ENCODE measurements at places on chromosomes 6 and 20. TPM values are rescaled to one million over a fixed set of nuclear protein-coding genes. Genes with fewer than 3 reads are reported as not detected.

GRCh38 chr20:4358552-4358951, 343.2 kb upstream of the RNF24 start:
- DNase-seq, result no peak

- DNase-seq, result no peak
Measured at GRCh38 chr6:37696841-37697662, 631 bp downstream of the MDGA1 start.

- no peak for DNase-seq
Measured at GRCh38 chr6:166640342-166641043, 13.4 kb upstream of the RPS6KA2 start.

DNA sequence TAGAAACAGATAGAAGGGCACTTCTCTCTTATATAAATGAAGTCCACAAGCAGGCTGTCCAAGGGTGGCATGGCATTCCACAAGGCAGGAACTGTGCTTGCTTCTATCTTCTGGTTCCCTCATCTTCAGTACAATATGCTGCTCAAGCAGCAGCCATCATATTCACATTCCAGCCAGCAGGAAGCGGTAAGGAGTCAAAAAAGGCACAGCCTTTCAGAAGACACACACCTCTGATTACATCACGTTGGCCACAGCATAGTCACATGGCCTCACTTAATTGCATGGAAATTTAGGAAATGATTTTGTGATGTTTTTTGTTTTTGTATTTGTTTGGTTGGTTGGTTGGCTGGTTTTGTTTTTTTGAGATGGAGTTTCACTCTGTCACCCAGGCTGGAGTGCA, 19.0 kb downstream of the REM1 start:
- no peak for DNase-seq

DNA sequence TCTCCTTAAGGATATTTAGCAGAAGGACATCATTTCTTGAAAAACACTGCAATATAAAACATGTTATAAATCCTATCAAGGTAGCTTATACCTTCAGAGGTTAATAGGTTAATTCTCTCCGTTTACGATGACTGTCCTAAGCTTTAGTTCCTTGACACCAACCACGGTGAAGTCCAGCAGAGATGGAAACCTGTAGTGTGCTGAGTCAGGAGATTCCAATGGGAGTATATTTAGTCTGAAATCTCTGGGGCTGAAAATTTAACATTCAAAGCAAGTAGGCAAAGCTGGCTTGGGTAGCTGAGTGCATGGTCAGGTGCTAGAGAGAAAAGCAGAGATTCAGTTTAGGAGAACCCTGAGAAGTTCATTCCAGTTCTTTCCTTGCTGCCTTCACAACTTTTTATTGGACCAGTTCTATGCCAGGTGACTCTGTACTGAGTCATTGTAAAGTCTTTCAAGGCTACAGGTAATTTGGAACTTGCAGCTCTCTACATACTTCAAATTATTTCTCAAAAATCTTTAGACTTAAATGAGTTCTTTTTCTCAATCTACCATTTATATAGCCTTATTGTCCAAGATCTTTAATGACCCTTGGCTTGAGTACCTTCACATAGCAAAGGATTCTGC, 1009.4 kb upstream of the FLRT3 start:
- no peak for DNase-seq

DNA sequence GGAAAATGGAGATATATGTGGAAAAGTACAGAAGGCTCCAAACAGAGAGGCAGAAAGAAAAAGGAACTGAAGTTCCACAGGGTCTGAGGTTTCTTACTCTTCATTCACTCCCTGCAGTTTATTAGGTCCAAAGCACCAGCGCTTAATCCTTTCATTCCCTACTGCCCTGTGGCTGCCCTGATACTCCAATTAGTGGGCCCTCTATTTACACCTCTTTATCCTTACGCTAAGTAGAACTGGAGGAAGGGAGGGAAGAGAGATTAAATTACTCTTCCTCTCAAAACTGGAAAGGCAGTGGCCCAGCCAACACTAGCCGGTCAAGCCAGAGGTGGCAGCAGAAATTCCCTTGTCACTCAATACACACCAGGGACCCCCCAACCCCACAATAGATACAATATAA, 20.4 kb downstream of the TRERF1 start:
- DNase-seq, result no peak

DNA sequence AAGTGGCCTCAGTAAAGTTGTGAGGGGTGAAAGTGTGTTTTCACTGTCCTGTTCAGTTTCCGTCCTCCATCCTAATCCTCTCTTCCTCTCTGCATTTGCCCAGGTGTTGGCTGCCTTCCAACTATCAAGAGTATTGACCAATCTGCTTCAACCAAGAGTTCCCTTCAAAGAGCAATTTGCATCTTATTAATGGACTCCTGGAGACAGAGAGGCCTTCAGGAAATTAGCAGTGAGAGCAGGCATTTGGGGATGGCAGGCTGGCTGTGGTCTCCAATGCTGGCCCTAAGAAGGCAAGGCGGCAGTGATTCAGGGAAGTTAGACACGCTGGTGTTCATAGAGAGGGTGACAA, 77.2 kb downstream of the GPR6 start:
- DNase-seq, result no peak

DNA sequence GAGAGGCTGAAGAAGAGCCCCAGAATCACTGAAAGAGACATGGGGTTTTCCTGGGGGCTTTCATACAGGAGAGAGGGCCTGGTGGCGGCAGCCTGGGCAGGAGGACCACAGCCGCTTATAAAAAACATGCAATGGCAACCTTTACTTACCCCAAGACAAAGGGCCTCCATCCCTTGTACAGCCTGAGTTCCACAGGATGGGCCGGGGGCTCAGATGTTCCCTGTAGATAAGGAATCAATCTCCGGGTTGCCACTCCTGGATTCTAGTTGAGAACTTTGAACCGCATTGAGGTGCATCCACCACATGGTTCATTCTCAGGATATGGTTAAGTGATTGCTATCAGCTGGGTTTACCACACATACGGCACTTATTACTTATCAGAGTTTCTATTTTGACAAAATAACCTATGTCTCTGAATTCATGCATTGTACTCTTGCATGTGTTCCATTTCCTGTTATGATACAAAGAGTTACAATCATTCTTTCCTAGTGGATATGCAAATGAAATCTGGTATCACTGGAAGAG, 677.6 kb downstream of the KIF16B start:
- no peak for DNase-seq

DNA sequence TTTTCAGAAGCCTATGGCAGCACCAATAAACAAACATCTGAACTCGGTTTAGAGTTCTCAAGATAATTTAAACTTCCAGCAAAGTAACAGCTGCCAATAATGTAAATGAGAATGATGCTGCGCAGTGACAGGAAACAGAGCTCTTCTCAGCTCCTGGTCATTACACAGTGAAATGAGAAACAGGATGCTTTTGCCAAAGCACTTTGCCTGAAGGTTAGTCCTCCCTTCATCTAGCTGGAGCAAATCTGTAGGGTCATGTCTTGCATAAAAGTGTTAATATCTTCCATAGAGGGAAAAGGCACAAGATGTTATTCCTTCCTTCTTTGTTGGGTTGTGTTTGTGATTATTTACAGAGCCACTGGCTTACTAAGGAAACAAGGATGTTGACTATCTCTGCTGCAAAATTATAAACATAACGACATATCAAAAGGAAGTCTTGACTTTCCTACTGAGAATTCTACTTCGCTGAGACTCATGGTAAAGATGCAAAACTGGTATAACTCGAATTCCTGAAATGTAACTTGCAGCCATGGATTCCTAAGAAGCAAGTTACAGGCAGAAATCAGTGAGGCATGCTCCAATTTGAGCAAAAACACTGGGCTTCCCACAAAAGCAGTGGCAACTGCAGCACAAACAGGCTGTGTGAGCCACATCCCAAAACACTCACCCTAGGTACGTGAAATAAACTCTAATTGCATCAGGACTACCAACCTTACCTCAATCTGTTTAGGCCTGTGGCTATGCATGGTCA, 102.5 kb upstream of the BEND6 start:
- DNase-seq, result peak; percentile 44

ADGB gene
- total RNA-seq, result 0.10 TPM

DNA sequence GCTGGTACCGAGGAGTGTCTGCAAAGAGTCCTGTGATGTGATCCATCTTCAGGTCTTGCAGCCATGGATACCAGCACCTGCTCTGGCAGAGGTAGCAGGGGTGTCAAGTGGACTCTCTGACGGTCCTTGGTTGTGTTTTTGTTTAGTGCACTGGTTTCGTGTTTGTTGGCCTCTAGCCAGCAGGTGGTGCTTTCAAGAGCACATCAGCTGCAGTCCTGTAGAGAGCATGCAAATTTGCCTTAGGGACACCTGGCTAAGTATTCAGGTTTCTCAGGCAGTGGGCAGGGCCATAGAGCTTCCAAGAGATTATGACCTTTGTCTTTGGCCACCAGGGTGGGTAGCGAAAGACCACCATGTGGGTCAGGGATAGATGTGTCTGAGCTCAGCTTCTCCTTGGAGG, 14.5 kb upstream of the RGS17 start:
- DNase-seq, result no peak

TOX2 gene
- 0.89 TPM for total RNA-seq

GTF3C6 gene
- 25.5 TPM for total RNA-seq

HLA-DQA1 gene
- total RNA-seq, result 3.2 TPM

DNA sequence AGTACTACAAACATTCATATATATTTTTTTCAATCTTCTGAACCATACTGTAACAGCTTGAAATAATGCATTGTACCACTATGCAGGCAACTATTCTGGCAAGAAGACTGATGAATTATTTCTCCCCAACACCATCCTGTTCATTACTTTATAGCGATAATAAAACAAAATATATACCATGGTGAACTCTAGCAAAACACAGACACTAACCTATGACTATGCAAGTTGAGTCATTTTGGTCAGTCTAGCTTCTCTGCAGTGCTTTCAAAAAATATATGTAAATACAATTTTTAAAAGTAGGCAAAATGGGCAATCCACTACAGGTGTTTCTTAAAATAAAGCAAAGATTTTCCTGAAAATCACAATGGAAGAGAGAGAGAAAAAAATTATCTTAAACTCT, 20.3 kb downstream of the PHIP start:
- no peak for DNase-seq

DNA sequence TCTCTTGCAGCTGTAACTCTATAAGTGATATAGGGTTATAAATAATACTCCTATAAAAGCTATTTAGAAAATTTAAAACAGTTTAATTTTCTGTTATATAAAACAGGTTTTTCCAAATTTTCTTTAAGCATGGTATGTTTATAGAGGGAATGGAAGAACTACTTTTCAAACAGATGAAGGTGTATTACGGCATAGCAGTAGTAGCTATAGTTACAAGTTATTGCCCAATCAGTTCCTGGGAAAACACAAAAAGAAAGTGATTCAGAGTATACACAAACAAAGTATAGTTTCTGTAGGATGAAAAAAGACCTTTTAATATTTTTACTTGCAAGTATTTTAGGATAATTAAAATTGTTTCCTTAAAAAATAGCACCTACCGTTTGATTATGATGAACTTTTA, 9.8 kb downstream of the SLC17A5 start:
- DNase-seq, result no peak

PDYN gene
- not detected for total RNA-seq

CPNE5 gene
- total RNA-seq, result 4.0 TPM

DNA sequence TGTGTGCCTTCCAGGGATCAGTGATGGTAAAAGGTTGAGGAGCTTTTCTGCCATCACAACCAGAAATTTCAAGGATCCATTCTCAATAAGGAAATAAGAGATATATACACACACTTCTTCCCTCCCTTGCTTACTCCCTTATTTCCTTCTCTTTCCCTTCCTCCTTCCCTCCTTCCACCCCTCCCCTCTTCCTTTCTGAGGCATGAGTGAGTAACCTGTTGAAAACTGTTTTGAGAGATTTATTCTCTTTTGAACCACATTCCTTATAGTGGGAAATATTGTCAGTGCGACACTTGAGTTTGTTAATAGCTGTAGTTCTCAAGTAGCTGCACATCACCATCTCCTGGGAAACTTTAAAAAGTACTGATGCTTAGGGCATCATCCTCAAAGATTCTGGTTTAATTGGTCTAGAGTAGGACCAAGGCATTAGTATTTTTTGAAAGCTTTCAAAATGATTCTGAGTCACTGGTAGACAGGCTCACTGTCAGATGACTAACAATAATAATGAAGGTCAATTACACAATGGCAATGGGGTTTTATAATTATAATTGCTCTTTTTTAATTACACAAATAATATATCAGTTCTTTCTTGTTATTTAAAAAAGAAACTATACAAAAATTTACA, 109.9 kb downstream of the POPDC3 start:
- DNase-seq, result no peak

- no peak for DNase-seq
Measured at GRCh38 chr6:145705561-145705960, 29.8 kb downstream of the EPM2A start.

- peak; percentile 9 for DNase-seq
Measured at GRCh38 chr6:135180542-135181332, at the start of gene MYB. Gene MYB, plus strand, starts transcription at chr6:135181308. Its CDS starts 206 bp downstream, at chr6:135181514.

DNA sequence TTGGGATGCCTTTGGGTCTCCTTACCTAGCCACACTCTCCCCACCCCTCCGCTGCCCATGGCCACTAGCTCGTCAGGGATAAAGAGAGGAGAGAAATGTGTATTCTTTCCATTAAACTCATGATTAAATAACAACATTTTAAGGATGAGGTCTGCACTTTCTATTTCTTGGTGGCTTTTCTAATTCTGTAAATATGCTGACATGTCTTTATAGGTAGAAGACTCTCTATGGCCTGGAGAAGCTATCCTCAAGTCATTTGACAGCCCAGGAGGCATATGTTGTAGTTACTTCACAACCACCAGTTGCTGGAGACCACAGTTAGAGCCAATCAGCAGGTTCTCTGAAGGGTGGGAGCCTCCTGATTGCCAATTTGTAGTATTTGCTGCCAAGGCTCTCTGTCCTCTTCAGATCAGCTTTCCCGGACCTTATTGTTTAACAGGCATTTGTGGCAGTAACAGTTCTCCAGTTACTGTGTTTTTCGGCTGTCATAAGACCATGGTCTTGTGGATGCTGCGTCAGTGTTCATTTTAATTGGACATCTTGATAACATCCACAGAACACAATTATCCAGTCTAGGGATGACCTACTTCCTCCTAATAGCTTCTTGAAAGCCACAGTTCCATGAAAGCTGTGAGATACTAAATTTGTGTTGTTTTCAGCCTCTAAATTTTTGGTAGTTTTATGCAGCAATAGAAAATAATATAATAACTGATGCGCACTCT, 205.0 kb upstream of the KCNQ5 start:
- DNase-seq, result no peak

ADA gene
- total RNA-seq, result 5.5 TPM

DNA sequence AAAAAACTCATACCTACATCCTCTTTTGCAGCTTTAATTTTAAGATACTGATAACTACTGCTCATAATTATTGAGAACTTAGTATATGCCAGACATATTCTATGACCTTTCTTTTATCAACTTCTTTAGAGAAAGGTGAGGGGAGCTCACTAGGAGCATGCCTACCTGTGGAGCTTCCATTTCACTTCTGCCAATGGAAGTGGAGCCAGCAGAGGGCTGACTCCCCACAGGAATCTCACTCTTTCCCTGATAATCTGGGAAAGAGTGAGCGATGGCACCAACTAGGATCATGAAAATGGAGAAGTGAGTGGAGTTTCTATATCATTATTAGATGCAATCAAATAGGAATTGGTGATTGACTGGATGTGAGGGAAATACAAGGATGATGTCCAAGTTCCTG, 484.9 kb downstream of the LMBRD1 start:
- DNase-seq, result no peak

GRCh38 chr6:39113788-39114187, 1.2 kb downstream of the SAYSD1 start:
- DNase-seq, result no peak

SLC22A2 gene
- total RNA-seq, result not detected

- DNase-seq, result no peak
Measured at GRCh38 chr20:33914919-33915318, 78.8 kb upstream of the RALY start.

Measured in skin of body (tissue), 3 donors.